ENCODE measurements at places on chromosomes 7 and 10. TPM values are rescaled to one million over a fixed set of nuclear protein-coding genes. Genes with fewer than 3 reads are reported as not detected.

The KCNH2 gene
- total RNA-seq: 0.07 TPM

The MRM2 gene
- 17.8 TPM for total RNA-seq

The FAM241B gene
- total RNA-seq: not detected

The AGR2 gene
- not detected for total RNA-seq

The TFR2 gene
- 0.85 TPM for total RNA-seq

The GRID2IP gene
- 0.04 TPM for total RNA-seq

All from pulmonary artery endothelial cell (primary cell).